Naive thymus-derived CD8-positive, alpha-beta T cell (primary cell): ENCODE measurements at places on chromosomes 6 and 20.

- DNase-seq: no peak
Measured at GRCh38 chr20:825710-826421, 7.6 kb upstream of the FAM110A start.

DNA sequence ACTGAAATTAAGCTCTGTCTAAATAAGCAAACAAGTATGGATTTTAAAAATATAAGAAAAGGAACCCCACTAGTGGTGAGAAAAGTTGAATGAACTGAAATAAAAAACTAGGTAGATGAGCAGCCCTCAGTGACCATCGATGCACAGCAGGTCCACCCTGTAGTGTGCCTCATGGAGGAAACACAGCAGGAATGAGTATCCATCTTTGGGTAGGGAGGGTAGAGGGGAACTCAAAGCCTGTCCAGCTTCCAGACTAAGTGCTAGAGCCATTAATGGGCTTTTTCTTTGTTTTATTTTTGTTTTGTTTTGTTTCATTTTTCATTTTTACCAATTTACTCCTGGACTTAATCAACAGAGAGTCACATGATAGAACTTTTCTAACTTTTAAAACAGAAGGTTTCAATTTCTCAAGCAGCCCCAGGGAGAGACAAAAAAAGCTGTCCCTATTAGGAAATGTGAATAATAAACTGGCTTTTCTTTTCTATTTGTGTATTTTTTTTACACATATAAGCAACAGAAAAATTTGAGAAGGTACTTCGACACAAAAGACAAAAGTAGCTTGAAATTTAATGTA, 700.6 kb downstream of the HACE1 start:
- no peak for DNase-seq

GRCh38 chr6:28105245-28105639, 19.2 kb upstream of the ZSCAN16 start:
- DNase-seq: no peak

DNA sequence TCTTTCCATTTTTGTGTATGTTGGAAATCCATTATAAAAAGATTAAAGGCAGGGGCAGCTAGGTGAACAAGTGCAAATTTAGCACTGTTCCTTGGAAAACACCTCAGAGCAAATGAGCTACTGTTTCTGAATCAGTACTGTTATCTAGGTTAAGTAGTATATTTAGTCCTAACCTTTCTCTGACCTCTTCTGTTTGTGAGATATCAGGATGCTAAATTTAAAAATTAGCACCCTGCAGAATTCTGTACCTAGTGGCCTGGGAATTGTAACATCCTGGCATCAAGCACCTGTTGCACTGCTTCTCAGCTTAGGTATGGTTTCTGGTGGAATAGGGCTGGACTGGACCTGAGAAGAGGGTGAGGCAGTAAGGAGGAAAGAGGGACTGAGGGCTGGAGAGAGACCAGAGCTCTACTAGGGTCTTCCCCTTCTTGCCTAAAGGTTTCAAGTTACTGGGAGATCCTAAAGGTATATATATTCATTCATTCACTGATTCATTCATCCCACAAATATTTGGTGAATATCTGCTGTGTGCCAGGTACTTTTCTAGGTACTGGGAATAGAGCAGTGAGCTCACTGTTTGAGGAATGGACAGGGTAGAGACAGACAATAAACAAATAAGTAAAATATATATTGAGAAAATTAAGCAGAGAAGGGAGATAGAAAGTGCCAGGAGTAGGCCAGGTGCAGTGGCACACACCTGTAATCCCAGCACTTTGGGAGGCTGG, 5.2 kb downstream of the ZNF76 start:
- no peak for DNase-seq

- no peak for DNase-seq
Measured at GRCh38 chr20:61788343-61788742, 277.3 kb downstream of the TAF4 start.

GRCh38 chr20:17202673-17203072, 24.2 kb upstream of the PCSK2 start:
- no peak for DNase-seq
